Stimulated activated CD4-positive, alpha-beta T cell treated with anti-CD3 and anti-CD28 coated beads, TNF-alpha, amount 100 ng/mL, for 24 hours (primary cell): ENCODE measurements at places on chromosomes 5 and 9.

- no peak for DNase-seq
Measured at GRCh38 chr5:115069087-115069968, 100.4 kb downstream of the TRIM36 start.

DNA sequence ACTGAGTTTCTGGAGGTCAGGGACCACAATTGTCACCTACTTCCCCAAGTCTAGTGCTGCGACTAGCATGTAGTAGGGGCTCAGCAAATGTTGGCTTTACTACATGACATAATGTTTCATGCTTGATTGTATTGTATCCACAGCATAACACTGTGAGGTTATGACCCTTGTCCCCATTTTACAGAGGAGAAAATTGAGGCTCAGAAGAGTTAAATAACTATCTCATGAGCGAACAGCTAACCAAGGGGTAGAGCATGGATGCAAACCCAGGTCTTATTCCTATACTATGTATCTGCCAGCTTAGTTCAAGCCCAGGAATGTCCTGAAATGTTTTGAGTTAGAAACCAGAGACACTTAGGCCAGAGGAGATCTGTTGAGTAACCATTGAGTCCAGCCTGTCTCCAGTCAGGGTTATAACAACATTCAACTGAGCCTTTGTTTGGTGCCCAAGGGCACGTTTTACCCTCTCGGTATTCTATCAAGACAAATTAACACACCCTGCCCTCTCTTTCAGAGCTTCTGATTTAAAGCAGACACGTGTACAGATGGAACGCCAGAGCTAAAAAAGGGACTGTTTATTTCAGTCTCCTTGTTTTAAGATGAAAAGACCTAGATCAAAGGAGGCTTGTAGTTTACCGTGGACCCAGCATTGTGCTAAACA is 16.5 kb downstream of the ANGPTL2 start:
- no peak for DNase-seq

GRCh38 chr9:73270967-73271721 is 119.5 kb downstream of the ANXA1 start:
- no peak for DNase-seq

GRCh38 chr9:125496313-125496834 is 210.6 kb downstream of the MAPKAP1 start:
- no peak for DNase-seq

GRCh38 chr5:39584927-39585326 is 160.1 kb upstream of the DAB2 start:
- DNase-seq: no peak

DNA sequence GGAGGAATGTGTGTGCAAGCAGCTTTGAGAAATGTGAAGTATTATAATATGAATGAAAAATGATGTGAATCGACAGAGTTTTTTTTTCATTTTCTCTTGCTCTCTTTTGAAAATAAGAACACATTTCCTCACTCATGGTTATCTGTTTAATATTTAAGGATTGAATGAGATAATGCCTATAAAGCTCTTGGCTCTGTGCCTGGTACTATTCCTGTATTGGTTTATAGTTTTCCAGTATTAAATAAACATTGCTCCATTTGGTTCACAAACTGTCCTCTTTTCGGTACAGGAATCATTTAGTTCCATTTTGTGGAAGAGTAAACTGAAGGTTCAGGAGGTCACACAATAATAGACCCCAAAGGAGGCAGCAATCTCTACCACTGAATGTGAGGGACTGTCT is 1185.5 kb upstream of the WWC1 start:
- DNase-seq: no peak

DNA sequence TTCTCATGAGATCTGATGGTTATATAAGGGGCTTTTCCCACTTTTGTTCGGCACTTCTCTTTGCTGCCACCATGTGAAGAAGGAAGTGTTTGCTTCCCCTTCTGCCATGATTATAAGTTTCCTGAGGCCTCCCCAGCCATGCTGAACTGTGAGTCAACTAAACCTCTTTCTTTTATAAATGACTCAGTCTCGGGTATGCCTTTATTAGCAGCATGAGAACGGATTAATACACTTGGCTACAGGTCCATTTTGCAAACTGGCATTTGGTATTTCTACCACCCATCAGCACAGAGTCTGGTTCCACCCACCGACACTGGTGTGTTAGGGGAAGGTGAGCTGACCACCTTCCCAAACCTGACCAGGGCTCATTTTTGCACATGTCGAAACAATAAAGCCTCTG is 47.9 kb upstream of the RARS1 start:
- no peak for DNase-seq

DNA sequence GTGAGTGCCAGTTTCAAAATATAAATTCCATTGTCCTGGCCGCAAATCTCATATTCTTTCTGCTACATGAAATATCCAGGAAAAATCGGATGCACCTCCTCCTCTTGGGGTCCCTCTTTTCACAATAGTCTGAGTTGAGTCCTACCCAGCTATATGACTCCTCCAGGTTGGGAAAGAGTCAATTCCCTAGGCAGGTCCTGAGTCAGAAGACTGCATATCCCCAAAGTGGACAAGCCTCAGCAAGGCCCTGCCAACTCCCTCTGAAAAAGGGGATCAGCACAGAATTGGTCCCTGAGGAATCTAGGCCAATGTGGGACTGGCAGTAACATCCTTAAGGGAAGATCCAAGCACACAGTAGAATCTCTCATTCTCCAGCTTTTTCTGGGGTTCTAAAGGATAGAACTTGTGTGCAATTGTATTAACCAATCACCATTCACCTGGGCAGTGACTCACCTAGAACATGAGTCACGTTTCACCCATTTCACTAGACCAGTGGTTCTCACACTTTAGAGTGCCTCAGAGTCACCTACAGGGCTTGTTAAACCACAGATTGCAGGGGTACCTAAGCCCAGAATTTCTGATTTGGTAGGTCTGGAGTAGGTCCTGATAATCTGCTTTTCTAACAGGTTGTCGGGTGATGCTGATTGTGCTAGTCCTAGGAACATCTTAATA is 44.7 kb upstream of the TMEM215 start:
- DNase-seq: no peak

- no peak for DNase-seq
Measured at GRCh38 chr5:32449262-32449661, 4.7 kb upstream of the ZFR start.

DNA sequence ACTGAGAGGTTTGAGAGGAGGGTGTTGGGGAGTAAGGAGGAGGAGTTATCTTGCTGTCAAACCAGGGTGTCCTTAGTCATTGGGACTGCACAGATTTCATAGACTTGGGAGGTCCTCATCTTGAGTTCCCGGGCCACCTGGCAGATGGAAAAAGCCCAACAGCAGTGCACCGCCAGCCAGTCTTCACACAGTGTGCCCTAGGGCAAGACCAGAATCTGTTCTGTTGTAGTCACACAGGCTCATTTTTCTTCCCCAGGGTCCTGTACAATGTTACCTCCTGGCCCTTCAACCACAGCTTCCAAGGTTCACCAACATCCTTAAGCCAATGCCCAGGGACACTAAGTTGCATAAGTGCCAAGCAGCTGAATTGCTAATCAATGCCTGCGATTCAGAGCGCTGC is 21.0 kb downstream of the PLAC8L1 start:
- DNase-seq: no peak

DNA sequence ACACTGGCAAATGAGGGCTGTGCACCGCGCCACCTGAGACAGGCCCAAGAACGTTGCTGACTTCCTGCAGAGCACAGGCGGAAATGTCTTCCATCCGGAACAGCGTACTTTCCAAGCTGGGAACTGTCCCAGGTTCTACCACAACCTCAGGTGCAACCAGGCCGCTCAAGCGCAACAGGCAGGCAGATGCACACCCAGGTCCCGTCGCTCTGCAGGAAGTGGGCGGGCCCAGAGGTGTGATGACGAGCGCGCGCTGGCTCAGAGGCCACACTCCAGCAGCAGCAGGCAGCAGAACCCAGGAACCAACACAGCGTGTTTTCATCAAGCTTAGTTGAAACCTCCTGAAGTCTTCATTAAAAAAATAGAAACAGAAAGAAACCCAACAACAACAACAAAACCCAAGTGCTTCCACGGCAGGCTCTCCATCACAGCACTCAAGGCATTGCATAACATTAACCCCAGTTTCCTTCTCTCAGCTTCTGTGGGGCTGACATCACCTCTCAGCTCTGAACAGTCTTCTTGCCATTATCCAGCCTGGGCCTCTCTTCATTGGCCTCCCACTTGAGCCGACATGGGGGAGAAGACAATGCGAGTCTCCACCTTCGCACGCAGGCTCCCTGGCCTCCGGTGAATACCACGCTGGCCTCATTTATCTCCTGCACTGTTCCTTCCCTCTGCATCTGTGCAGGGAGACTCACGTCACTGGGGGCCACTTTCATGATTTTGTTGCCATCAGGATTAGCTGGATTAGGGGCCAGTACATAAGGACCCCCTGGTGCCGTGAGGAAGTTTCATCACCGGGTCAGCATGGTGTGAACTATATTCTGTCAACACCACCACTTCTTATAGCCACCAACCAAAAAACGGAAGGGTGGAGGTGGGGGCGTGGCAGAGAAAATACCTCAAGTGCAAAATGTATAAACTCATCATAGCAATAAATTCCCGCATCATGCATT is 22.1 kb downstream of the PTCH1 start:
- DNase-seq: peak; percentile 82

DNA sequence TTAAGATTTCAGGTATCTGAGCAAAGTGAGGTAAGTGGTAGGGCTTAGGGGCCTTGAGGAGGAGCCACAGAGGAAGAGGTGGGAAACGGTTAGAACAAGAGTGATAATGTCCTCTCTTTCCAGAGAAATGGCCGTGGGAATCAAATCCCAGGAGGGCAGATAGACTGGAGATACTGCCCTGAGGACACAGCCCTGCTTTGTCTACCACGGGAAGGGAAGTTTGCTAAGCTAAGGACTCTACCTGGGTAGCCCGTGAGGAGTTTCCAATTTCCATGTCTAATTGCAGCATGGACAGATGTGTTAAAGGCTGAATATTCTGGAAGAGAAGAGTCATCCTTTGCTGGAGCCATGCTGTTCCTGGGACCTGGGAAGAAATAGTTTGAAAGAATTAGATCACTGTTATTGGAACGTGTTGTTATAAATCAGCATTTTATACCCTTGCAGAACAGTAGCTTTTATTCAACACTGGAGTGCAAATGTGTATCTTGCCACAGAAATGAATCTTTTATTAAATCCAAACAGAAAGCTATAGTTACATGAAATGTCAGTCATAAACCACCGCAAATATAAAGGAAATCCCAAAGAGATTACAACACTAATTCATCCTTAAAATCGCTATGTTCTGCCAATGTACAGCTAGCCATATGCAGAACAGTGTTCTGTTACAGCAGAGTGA is 133.2 kb upstream of the LHFPL2 start:
- no peak for DNase-seq

- DNase-seq: peak; percentile 8
Measured at GRCh38 chr5:58933891-58934628, 351.2 kb downstream of the RAB3C start.

DNA sequence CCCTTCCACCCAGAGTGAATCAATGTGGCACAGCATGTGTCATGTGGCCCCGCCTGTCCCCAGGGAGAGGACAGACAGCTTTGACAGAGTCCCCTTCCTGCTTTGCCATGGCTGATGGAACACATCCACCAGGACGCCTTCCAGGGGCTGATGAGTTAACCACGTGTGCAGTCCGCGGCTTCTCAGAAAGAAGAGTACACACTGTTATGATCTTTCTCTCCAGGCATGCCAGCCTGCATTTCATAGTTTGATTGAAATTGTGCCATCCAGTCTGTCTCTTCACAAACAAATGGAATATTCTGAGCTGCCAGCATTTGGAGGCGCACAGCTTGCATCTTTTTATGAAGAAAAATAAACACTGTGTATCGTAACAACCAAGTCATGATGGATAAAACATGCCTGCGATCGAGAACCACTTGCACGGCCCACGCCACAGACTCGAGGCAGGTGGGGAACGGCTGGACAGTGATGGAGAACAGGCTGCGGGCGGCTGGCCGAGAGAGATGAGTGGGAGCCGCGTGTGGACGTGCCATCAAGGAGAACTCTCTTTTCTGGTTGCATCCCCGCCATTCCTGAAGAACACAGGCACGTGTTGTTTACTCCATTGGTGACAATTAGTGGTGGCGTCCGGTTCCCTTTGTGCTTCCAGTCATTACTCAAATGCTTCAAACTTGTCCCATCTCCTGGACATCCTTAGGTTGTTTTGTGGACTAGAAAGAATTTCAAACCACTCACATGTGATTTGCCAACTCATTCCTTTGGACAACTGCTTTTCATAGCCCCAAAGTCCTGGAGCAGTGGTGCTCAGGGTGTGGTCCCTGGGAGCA is 220.2 kb downstream of the AGTPBP1 start:
- DNase-seq: no peak

- DNase-seq: no peak
Measured at GRCh38 chr5:130335117-130335516, 430.9 kb downstream of the CHSY3 start.

DNA sequence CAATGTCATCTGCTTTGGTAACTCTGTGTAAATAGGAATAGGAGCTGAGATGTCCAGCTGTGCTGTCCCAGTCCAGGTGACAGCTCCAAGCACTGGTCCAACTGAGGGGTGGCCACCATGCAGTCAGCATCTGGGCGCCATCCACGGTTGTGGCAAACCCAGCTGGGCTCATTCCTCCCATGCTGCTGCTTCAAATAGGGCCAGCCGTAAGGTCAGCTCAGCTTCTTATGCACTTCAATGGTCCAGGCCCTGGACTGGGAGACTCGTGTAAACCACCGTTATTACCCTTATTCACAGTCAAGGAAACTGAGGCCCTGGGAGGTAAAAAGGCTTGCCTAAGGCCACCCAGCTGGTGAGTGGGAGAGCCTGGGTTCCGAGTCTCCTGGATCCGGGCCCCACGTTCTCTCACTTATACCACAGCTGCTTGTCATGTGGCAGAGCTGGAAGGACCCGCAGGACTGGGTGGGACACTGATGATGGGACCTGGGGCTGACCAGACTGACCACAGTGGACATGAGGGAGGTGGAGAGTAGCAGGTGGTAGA is 38.7 kb upstream of the ANGPTL2 start:
- no peak for DNase-seq

GRCh38 chr9:104027295-104027694 is 66.8 kb upstream of the SMC2 start:
- DNase-seq: no peak

DNA sequence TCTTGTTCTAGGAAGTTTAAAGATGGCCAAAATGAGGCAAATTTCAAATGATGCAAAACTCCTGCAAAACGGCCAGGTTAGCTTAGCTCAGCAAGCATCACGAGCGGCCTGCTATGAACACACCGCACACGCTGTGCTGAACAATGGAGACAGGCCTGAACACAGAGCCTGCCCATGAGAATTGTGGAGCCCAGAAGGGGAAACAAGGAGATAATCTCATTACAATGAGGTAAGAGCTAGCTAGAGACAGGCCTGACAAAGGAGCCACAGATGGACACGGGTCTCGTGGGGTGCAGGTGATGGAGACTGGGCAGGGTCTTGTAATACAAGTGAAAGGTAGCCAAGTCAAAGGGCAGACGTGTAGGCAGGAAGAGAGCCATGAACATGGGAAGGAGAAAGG is 50.2 kb downstream of the PSMB7 start:
- DNase-seq: no peak

GRCh38 chr5:86968301-86968753 is 299.4 kb upstream of the RASA1 start:
- no peak for DNase-seq
